ENCODE measurements at places on chromosomes 2 and 18.

DNA sequence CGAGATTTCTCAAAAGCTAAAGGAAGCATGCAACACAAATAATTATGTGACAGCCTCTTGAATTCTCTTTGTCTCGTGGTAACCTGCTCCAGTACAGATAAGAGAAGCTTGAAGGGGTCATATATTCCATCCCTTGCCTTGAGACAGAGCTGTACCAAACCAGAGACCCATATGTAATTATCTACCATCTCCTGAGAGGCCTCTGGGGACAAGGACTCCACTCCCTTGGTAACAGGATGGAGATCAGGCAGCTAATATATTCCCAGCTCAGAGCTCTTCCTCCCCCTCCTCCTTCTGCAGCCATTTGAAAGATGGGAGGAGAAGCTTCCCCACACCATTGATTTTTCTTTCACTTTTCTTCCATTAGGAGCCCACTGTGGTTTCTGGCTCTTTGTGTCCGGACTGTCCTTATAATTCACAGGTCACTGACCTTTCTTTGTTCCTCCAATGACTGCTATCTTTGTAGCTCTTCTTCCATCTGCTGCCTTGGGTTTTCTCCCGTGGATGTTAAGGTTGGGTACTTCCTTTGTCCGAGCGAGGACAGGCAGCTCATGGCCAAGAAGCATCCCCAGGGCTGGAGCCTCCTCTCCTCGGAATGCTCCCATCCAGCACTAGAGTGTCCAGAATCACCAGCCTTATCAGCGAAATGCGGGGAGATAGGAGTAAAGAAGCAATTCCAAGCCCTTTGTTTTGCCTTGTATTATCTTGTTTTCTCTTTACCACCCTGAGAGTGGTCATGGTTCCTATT lies 72.6 kb upstream of the STPG4 start:
- no peak for DNase-seq

- no peak for DNase-seq
Measured at GRCh38 chr2:215388002-215388728, 47.7 kb downstream of the FN1 start.

DNA sequence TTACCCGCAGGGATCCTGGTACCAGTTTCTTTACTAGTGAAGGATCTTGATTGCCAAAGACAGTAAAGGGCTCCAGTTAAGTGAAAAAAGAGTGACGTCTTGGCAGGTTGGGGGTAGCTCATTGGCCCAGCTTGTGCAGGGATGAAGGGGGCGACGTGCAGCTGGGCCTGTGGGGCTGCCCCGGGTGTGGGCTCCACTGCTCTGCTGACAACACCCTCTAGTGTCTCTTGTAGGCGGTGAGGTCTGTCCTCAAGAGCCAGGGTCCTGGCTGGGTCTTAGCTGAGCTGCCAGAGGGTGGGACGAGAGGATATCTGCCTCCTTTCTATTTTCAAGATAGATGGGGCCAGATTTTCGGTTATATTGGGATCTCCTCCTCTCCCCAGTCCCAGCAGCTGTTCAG lies 6.1 kb downstream of the ARHGEF4 start:
- no peak for DNase-seq

GRCh38 chr2:105445976-105446375 lies 47.1 kb upstream of the FHL2 start:
- no peak for DNase-seq

GRCh38 chr2:148875387-148876051 lies 492 bp downstream of the KIF5C start:
- no peak for DNase-seq

DNA sequence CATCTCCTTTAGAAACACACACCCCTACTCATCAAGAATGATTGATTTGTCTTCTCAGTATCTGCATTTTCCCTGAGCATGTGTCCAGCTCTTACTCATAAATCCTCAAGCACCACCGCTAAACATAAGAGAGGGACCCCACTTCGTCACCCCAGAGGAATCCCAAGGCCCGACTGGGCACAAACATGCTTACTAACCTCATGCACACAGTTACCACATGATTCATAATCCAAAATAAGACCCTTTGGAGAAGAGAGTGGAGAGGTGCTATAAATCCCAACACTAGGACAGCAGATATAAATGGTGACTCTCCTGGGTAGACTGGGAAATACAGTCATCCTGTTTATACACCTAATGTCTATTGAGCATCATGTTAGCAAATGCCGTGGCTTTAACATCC lies 843.2 kb upstream of the ID2 start:
- DNase-seq = no peak

- no peak for DNase-seq
Measured at GRCh38 chr2:17309741-17310339, 208.4 kb downstream of the RAD51AP2 start.

GRCh38 chr2:62264186-62264585 lies 68.3 kb downstream of the B3GNT2 start:
- no peak for DNase-seq

- DNase-seq = no peak
Measured at GRCh38 chr18:36309436-36310391, 12.2 kb downstream of the FHOD3 start.

DNA sequence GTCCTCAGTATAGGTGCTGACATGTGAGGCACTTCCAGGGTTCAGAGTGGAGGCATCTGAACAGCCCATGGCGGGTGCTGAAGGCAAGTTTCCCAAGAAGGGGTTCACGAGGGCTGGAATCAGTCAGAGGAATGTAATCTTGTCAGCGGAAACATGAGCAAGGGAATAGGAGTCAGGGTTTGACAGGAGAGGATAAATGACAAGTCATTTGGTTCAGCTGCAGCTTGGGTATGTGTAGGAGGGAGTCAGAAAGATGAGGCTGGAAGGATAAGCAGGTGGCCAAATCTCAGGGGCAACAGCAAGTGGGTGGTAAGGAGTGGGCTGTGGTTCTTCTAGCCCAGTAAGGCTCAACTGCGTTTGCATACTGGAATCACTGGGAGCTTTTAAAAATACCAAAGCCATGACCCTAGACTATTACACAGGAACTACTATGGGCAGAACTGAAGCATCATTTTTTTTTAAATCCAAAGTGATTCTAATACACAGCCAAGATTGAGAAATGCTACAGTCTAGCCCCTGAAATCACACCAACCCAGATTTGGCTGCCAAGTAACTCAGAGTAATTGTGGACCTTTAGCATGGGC lies 41.8 kb upstream of the NAB1 start:
- no peak for DNase-seq

DNA sequence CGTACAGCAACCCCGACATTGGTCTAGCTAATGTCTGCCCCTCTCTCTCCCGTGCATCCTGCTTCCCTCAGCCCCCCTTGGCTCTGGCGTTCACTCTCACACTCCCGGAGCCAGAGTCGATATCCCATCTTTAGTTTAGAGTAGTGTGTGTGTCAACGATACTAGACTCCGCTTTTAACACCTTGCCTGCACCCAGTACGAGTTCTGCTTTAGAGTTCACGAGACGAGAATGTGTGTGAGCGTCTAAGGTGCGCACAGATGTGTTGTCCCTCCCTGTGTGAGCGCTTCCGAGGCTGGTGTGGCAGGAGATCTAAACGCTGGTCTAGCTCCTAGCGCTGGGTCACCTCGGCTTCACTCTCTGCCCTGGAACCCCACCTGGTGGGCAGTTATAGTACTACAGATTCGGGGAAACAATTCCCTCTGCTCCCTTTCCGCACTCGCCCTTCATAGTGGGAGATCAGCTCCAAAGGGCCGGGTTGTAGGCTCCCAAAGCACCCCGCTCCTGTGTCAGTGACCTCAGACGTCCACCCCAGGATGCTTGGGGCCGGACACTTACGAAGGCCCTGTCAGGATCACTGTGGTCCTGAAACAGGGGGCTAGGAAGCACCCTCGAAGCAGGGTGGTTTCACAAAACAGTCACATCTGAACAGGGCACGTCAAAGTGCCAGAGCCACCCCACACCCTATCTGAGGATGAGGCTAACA lies 2.6 kb upstream of the CYP26B1 start:
- DNase-seq = no peak

DNA sequence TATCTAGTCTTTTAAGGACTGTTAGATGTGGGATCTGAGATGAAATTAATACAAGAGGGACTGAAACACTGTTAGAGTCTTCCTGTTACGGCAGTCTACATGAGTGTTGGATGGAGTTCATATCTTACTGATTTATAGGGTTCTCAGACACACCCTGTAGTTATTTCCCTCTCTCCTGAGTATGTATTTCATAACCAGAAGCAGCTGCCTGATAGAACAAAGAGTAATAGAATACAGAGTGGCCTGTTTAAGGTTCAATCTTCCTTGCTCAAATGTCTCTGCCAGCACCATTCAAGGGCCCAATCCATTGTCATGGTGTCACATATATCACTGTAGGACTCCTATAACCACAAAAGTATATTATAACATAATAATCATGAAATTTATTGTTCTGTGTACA lies 1229.1 kb upstream of the ACVR2A start:
- DNase-seq = no peak

DNA sequence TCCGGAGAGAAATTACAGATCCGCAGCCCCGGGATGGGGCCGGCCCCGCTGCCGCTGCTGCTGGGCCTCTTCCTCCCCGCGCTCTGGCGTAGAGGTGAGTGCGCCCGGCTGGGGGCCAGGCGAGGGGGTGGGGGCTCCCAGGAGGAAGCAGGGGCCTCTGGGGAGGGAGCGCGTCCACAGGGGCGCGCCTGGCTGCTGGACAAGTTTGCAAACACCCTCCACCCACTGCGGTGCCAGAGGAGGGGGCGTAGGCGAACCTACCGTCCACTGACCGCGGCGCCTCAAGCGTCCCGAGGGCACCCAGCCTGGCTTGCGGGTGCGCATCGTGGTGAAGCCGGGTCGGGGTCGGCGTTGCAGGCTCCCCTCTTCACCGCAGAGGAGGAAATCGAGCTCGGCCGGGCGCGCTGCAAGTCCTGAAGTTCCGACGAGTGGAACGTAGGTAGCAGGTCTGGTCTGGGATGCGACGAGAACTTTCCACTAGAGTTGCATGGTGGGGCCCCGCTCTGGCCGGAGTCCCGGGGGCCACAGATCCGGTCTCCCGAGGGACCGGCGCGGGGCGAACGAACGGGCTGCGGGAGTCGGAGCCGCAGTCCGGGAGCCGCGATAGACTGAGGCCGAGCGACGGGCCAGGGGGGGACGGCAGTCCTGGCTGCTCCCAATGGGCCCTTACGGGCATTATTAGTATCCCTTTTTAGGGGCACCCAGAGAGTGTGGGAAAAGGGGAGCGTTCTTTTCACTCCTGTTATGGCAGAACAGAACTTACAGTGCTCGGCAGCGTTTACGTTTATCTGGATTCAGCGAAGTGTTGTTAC lies 502 bp downstream of the MERTK start:
- DNase-seq = no peak

- DNase-seq = no peak
Measured at GRCh38 chr18:74110976-74111375, 36.7 kb downstream of the FBXO15 start.

- DNase-seq = no peak
Measured at GRCh38 chr2:54634564-54635511, 88.6 kb upstream of the EML6 start.

DNA sequence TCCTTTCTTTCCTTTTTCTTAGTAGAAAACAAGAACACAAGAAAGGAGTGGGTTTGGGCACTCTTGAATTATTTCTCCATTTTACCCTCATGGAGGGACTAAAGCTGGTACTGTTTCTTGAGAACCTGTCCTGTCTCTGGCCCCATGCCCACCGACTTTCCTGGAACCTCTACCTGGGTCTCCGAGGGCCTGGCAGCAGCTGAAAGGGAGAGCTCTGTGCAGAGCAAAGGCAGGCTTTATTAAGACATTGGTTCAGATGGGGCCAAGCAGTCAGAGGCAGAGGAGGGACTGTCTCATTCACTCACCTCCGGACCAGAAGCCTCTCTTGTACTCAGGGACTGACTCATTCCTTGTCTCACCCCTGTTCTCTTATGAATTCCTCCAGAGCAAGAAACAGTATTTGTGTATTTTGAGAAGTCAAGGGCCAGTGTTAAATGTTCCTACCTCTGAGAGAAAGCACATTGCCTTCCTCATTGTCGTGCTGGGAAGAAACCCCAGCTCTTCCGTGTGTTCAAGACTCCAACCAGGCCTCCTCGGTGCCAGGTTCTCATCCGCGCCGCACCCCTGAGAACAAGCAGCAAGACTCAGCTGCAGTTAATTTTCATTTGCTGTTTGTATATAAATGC lies 201.9 kb upstream of the NT5C1B start:
- no peak for DNase-seq

DNA sequence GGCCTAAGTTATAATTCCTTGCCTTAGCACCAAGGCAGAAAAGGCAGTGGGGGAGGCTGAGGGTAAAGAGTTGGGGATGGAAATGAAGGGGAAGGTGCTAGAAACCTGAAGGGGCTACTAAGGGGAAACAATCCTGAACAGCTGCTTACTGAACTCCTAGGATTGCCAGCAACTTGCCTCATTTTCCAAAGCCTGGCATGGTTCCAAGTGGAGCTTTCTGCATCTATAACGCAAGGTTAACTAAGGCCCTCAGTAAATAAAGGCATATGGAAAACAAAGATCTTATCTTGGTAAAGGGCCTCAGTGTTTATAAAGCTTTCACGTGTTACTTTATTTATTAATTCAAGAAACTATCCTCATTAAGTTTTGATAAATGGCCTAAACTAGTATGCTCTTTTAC lies 10.9 kb downstream of the MEP1B start:
- DNase-seq = no peak

DNA sequence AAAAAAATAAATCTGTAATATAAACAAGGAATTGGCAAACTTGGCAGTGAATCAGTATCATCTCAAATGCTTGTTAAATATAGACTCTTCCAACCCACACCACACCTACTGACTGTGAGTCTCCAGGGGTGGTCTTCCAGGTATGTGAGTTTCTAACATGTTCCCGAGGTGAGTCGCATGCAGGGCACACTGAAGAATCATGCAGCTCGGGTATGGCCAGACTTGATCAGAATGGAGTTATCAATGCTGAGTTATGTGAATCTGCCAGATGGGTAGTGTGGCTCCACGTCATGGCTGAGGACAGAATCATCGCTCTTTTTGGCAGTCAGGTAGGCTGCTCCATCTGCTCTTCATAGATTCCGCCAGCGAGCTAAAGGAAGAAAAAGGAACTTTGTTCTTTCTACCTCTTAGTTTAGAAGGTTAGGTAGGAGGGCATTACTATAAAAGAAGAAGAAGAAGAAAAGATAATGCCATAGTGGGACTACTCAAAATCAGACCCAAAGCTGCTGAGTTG lies 1279.7 kb upstream of the ZEB2 start:
- DNase-seq = no peak

GRCh38 chr2:105655244-105655643 lies 89.5 kb upstream of the NCK2 start:
- DNase-seq = no peak

GRCh38 chr2:159846564-159846963 lies 48.6 kb upstream of the CD302 start:
- no peak for DNase-seq

All from esophagus squamous epithelium (tissue), 5 donors.